ENCODE measurements at places on chromosomes 11 and 22. TPM values are rescaled to one million over a fixed set of nuclear protein-coding genes. Genes with fewer than 3 reads are reported as not detected.

DNA sequence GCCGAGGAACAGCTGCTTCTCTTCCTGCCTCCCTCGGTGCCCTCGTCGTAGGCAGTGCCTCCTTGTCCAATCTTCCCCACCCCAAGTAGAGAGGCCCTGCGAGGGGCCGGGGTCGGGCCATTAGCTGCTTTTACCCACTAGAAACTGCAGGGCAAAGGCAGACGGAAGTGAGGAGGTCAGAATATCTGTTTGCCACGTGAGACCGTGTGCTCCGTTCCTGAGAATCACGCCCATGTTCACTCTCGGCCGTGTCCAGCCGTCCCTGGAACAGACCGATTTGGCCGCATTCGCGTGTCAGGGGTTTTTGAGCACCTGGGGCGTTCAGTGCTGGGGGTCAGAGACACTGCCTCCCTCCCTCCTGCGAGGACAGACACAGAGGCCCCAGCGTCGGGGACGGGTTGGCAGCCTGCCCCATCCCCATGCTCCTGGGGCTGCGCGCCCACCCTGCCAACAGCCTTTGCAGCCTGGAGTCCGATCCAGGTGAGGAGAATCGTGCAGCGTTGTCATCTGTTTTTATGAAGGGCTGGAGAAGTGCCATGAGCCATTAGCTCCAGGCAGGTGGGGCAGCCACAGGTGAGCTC is 982.2 kb downstream of the BRD1 start:
- H3K36me3 ChIP-seq, result no peaks in the 10 kb centered on the region
- H3K27ac ChIP-seq, result no peak overlapping the region
- no peaks in the 10 kb centered on the region for H3K27me3 ChIP-seq
- no peaks in the 10 kb centered on the region for H3K4me1 ChIP-seq

- H3K27me3 ChIP-seq, result no peaks in the 10 kb centered on the region
- H3K36me3 ChIP-seq, result no peaks in the 10 kb centered on the region
- no peak overlapping the region for H3K4me3 ChIP-seq
These were observed 37.7 kb upstream of the H19 start for GRCh38 chr11:2035382-2035781.

DNA sequence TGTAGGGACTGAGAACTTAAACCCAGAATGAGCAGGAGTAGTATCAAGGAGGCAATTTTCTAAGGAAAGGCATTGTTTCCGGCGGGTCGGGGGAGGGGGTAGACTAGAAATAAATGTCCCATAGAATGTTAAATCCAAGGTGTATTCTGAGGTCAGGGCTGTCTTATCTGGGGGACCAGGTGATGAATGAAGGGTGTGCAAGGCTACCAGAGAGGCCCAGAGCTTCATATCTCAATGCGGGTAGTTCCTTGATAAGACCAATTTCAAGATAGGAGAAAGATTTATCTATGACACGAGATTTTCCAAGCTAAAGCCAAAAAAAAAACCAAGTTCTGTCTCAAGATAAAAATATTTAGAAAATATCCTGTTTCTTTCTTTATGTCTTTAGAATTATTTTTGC is 8.3 kb upstream of the RCE1 start:
- H3K27ac ChIP-seq, result no peak overlapping the region
- H3K4me1 ChIP-seq, result no peaks in the 10 kb centered on the region
- H3K4me3 ChIP-seq, result no peak overlapping the region
- no peaks in the 10 kb centered on the region for H3K36me3 ChIP-seq
- no peaks in the 10 kb centered on the region for H3K27me3 ChIP-seq

DNA sequence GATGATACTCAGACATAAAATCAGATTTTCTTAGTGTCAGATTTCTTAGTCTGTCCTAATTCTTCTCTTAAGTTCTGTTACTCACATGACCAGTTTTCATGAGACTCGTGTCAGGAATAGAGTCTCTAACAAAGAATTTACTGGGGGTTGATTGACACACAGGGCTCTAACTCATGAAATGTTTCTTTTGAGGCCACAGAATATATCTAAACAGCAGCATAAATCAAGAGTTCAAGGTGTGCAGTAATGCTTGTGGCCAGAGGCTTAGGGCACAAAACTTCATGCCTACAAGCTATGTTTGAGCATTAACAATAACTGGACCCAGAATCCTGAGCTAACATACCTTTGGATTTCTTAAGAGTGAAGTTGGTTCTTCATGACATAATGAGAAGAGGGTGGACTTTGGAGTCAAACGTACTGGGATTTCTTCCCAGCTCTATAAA is 237.2 kb downstream of the DDX10 start:
- no peaks in the 10 kb centered on the region for H3K36me3 ChIP-seq
- no peak overlapping the region for H3K27ac ChIP-seq
- no peaks in the 10 kb centered on the region for H3K4me1 ChIP-seq
- no peak for DNase-seq
- H3K4me3 ChIP-seq, result no peak overlapping the region

- H3K27ac ChIP-seq, result peak within 1 kb of the TSS; percentile 74
- H3K27me3 ChIP-seq, result no peaks in the 10 kb centered on the region
- no peaks in the 10 kb centered on the region for H3K36me3 ChIP-seq
- no peaks in the 10 kb centered on the region for H3K4me1 ChIP-seq
These were observed at the start of gene ART5 for GRCh38 chr11:3641701-3642070. Gene ART5 (minus strand): TSS chr11:3641992. CDS start chr11:3641862, 130 bp downstream.

DNA sequence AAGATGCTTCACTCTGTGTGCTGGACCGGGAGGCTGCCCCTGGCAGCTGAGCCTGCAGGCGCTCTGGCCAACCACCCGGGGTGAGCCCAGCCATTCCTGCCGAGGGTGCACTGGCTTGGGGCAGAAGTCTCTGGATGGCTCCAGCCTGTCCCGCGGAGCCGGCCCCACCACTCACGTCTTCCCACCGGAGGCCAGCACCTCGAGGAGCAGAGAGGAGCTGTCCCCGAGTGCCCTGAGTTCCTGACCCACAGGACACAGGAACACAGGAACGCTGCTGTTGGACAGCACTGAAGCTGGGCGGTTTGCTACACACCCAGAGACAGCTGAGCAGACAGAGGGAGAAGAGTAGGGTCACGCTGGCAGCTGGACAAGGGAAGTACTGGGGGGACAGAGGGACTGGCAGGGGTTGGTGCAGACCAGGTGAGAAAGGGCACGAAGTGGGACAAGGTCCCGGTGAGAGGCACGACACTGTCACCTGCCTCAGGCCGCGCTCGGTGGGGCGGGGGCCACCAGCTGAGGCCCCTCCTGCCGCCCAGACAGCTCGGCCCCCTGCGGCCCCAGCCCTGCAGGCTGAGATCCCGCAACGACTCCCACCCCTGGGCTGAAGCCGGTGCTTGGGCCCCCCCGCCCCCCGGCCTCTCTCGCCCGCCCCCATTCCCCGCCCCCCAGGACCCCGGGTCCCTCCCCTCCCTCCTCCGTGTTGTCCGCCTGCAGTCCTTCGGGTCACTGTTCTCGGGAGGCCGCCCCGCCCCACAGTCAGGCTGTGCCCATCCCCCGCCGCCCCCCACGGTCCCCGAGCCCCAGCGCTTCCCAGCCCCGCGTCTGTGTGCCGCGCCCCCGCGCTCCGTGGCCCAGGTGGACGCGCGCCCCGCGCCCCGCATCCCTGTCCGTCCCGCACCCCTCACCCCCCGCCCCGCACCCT is 624 bp upstream of the B4GALNT4 start:
- H3K36me3 ChIP-seq, result no peaks in the 10 kb centered on the region
- H3K27ac ChIP-seq, result no peak overlapping the region
- H3K4me3 ChIP-seq, result no peak overlapping the region
- no peaks in the 10 kb centered on the region for H3K4me1 ChIP-seq
- H3K27me3 ChIP-seq, result no peaks in the 10 kb centered on the region

DNA sequence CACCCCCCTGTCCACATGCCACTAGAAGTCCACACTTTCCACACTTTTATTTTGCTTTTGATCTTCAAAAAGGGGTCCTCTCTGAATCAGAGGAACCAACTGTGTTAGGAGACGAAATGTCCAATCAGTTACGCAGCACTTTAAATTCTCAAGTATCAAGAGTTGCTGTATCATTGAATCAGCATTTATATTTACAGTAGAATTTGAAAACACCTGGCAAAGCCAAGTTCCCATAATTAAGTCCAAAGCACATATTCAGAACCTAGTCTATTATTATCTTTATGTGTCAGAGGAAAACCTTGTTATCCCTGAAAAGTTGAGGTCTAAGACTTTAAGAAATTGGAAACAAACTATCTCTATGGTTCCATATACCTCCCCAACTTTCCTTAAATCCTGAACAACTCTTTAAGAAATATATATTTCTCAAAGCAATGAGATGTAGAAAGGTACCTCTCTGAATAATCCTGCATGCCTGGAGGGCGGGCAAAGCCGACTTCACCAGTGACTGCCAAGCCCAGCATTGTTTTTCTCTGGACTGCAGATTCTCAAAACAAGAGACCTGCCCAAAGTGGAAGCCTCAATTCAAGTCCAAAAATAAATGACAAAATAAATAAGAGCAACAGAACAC is 75.9 kb upstream of the ARFGAP3 start:
- H3K4me3 ChIP-seq, result no peak overlapping the region
- H3K36me3 ChIP-seq, result no peaks in the 10 kb centered on the region
- H3K27me3 ChIP-seq, result no peaks in the 10 kb centered on the region
- H3K27ac ChIP-seq, result peak overlapping the region; percentile 90

DNA sequence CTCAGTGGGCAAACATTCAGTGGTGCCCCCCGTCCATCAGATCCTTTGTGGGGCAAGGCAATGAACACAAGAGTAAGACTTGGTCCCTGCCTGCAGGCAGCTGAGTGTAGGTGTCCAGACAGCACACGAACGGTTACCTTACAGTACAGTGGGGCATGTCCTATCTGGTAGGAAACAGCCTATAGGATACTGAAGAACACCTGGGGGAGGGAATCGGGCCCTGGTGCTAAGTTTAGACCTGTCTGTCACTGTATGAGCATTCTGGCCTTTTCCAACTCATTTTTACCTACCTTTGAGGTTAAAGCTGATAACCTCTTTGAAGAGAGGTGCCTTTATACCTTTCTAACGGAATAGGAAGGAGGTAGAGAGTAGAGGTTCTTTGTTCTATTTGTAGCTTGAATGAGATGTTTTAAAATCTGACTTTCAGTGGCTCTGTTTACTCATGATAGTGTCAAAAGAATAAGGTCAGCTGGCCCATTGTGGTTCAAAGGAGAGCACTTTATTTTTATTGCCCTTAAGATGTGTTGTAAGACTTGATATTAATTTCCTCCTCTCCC is 8.9 kb downstream of the ZNRF3 start:
- no peaks in the 10 kb centered on the region for H3K27me3 ChIP-seq
- no peak overlapping the region for H3K27ac ChIP-seq
- no peaks in the 10 kb centered on the region for H3K36me3 ChIP-seq
- H3K4me1 ChIP-seq, result no peaks in the 10 kb centered on the region
- DNase-seq, result no peak

The ST14 gene
- 0.88 TPM for total RNA-seq

The FAT3 gene
- total RNA-seq, result 9.3 TPM

The DDTL gene
- not detected for total RNA-seq

The GNAZ gene
- 5.6 TPM for total RNA-seq

The SERGEF gene
- total RNA-seq, result 32.0 TPM

Data from uterus (tissue), 4 donors.